A549 treated with Mapracorat at 1 μM for 4 hours (cell line): ENCODE measurements at places on chromosomes 5 and 9. TPM values are rescaled to one million over a fixed set of nuclear protein-coding genes. Genes with fewer than 3 reads are reported as not detected.

Gene HMCN2
- total RNA-seq = 0.02 to 0.12 TPM (median 0.06 TPM) in 4 of 5 replicates, not detected in the other

Gene ZFP2
- 0.08 TPM in 1 of 5 replicates, not detected in the others for total RNA-seq

Gene TTC16
- total RNA-seq = 0.05 to 0.06 TPM (median 0.06 TPM) in 4 of 5 replicates, not detected in the other

Gene PLPP7
- total RNA-seq = 0.05 TPM in 1 of 5 replicates, not detected in the others

Gene FBP1
- total RNA-seq = 0.13 TPM in 1 of 5 replicates, not detected in the others

Gene FAM170A
- total RNA-seq = not detected in 5 replicates
